Immature natural killer cell (primary cell): ENCODE measurements at places on chromosomes 7 and 10.

DNA sequence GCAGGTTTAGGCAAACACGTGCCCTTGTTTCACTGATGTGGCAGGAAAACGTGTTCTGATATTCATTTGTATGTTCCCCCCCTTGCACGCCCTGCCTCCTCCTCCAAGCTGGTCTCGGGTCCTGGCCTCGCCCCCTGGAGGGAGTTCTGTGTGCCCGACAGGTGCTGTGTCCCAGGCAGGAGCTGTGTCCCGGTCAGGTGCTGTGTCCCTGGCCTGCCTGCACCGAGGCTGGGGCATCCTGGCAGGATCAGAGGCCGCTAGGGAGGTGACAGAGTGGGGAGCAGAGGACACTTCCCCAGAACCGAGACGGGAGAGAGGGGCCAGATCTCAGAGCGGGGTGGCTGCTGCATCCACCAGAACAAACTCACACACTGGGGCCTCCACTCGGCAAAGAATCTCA, 45.3 kb downstream of the PRKAG2 start:
- no peak for DNase-seq

DNA sequence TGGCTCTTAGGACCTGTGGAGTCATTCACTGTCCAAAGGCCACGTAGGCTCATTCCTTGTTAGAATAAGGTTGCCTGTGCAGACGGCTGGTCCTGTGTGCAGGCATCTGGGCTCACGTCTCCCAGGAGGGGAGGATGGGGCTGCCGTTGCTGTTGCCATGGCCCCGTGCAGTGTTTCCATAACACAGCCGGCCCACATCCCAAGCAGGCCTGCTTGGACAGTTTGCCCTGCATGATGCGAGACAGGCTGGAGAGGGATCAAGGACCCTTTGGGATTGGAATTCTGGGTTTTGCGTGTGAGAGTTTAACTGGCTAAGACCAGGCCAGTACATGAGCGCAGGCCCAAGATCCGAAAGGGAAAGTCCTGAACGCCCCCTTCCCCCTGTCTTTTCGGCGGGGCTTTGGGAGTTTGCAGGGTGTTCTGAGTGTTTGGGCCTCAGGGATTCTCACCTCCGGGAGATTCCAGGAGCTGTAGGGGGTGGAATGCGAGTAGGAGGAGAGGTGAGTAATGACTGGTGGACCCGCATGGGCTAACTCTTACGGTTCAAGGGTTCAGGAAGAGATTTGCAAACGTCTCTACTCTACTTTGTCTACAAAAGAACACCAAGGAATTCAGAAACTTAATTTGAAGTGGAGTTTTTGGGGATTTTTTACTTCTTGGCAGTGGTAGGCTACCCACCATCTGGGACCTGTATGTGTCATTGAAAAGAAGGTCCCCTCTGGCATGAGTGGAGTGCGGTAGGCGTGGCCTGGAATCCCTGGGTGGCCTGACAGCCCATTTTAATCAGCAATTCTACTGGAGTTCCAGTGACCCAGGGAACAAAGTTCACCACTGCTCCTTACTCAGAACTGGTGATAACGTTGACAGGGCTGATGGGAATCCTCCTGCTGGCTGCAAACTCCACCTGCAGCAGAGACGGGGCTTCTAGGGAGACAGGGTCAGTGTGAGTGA, 125.4 kb downstream of the ITIH5 start:
- DNase-seq, result no peak

- peak; percentile 45 for DNase-seq
Measured at GRCh38 chr7:2037808-2038522, 194.8 kb downstream of the MAD1L1 start.

DNA sequence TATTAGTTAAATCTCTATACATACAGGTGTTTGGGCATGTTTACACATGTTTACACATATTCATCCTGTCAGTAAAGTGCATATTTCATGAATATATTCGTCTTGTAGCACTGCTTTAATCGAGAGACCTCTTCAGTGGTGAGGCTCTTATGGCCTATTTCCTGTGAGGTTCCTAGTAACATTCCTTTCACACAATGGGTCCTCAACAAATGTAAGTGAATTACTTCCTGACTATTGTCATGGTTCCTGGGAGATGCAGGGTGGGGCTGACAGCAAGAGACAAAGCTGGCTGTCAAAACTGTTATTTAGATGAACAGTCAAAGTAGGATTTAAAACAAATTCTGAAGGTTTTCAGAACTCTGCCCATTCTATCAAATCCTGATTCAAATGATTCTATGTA, 12.4 kb upstream of the SEMA3A start:
- DNase-seq, result no peak

- DNase-seq, result no peak
Measured at GRCh38 chr10:100735337-100736143, 9.8 kb upstream of the PAX2 start.

DNA sequence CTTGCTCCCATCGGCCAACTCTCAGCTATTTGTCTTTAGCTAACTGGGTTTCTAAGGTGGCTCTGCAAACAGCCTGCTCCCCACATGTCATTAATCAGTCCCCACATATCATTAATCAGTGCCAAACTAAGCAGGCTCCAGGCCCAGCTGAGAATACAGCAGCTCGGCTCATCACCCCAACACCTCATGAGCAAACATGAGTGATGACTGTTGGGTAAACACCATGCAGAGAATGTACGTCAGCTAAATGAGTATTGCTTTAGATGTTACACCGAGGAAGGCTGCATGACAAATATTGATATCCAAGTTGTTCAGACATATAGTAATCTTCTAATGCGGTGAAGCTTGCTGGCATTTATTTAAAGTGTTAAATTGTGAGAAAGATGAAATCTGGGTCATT, 187.5 kb upstream of the AOAH start:
- no peak for DNase-seq

GRCh38 chr10:14009371-14010100, 321.2 kb downstream of the FRMD4A start:
- peak; percentile 18 for DNase-seq

DNA sequence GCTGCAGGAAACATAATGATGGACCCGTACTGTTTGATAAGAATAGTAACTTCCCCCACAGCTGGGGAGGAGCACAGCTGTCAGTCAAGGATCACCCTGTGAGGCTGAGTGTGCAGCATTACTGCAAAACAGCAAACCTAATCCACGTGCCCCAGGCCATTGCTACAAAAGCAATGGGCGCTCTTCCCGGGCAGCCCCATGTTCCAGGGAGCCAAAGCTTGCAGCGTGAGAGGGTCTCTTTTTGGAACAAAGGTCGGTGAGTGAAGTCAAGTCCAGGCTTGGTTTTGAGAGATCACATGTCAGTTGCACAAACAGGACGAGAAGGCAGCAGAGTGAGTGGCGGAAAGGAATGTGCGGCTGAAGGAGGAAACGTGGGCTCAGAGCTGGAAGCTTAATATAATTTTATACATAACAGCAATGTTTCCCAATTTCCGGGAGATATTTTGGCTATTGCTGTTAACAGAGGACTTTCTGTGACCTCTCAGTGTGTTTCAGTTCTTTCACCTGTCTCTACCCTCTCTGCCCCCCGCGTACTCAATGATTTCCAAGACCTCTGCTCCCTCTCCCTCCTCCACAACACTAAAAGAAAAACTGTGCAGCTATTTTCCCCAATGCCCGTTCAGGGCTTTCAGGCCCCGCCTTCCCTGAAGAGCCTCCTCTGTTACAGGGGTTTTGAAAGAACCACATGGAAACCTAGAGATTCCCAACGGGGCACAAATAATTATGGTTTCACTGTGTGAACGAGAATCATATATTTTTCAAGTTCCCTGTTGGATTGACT, 128.9 kb downstream of the MTPAP start:
- DNase-seq, result no peak

DNA sequence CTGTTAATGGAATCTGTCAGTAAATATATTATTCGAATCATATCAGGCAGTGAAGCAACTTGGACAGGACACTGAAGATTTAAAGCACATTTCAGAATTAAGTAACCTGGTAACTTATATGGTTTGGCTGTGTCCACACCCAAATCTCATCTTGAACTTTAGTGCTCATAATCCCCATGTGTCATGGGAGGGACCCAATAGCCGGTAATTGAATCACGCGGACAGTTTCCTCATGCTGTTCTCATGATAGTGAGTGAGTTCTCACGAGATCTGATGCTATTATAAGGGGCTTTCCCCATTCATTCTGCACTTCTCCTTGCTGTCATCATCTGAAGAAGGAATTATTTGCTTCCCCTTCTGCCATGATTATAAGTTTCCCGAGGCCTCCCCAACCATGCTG, 83.2 kb upstream of the COL1A2 start:
- DNase-seq, result no peak

DNA sequence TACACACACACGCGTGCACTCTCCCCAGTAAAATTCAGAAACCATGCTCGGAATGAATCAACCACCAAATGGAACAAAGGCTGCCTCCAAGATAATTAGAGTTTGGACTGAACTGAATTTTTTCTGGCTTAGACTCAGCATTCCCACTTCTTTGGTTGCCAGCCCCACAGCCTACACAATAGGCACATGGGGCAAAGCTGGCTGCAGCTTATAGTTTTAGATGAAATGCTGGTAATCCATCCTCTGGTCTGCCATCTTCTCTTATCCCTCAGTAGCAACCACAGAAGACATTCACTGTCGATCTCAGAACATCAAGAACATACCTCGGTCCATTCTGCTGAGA, 44.2 kb downstream of the PDE1C start:
- DNase-seq, result no peak

DNA sequence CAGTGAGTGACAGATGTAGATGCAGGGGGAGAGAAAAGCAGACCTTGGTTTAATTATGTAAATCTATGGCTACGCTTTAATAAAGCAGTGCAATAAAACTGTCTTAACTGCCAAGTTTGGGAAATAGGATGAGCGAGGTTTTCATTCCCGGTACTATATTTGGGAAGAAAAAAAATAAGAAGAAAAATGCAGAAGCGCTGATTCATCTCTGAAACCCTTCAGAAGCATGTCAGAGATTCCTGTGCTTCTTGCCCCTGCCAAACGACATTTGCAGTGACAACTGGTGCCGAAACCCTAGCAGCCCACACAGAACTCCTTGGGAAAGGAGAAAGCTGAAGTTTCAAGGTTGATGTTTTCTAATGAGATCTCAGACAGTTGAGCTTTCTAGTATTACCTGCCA, 380.7 kb downstream of the REEP3 start:
- no peak for DNase-seq

GRCh38 chr7:12747687-12748306, 60.4 kb downstream of the ARL4A start:
- no peak for DNase-seq

GRCh38 chr10:13902868-13903587, 316.3 kb downstream of the PRPF18 start:
- DNase-seq, result no peak

DNA sequence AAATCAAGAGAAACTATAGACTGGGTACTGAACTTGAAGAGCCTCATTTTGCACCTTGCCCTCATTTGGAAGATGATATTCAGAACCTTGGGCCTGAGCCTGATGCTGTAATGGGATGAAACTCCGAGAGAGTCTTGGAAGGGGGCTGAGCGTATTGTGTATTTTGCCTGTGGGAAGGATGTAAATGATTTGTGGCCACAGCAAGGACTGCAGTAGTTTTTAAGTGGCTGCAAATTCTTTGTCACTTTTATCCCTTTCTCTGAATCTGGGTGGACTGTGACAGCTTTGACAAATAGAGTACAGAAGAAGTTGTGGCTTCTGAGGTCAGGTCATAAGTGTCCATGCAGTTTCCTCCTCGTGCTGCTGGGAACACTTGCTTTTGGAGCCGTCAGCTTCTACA, 221.2 kb downstream of the ADRA2A start:
- DNase-seq, result no peak

DNA sequence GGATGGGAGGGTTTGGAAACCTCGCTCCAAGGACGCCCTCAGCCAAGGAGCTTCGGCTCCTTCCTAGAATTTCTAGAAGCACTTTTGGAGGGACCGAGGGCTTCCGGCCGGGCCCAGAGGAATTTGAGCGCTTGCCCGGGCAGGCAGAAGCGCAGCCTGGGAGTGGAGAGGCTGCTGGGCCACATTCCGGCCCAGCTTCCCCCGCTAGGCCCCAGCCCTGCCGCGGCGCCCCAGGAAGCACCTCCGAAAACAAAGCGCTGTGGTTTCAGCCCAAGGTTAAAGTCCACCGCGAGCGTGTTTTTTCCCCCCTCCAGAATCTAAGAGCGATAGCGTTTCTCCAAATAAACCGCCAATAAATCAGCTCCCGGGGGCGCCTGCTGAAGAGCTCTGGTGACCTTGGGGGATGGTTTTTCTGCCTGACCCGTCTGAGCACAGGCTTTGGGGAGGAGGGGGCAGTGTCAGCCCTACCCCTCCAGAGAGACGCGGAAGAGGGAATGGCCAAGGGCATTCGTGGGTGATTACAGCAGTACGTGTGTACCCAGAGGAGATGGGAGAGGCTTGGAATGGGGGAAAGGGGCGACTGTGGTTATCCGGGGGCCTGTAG, 5.7 kb upstream of the TNRC18 start:
- no peak for DNase-seq
